ENCODE measurements at places on chromosomes 3 and 15.

DNA sequence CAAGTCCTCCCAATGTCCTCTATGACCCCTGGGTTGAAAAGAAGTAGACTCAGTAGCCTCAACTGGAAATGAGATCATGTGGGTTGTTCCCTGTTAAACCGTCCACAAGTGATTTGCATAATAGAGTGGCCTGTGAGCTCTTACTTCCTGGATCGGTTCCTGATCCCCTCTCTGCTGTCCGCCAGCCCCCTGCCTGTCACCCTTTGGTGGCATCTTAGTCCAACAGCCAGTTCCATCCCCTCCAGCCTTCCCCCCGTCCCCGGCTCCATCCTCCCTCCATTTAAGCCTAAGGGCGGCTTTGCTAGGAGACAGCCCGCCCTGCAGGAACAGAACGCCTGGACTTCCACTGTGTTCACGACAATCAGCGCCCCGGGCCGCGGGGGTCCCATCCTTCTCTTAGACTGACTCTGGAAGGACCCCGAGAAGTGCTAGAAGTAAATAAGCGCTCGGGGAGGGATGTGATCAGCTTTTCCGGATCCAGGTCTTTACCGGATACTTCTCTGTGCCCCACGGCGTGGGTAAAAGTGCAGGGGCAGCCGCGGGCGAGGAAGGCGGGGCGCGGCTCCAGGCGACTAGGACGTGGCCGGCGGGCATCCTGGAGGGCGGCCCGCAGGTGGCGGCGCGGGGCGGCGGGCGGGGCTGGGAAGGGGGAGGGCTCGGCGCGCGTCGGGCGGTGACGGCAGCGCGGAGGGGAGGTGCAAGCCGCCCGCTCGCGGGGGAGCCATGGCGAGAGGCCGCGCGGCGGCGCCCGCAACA, 51.2 kb upstream of the ULK4 start:
- DNase-seq = no peak

- DNase-seq = no peak
Observed at GRCh38 chr3:42527368-42527917, 25.0 kb downstream of the VIPR1 start.

- DNase-seq = no peak
Observed at GRCh38 chr3:122356402-122356801, 26.6 kb downstream of the MIX23 start.

GRCh38 chr3:60954048-60954447, 297.2 kb downstream of the FHIT start:
- no peak for DNase-seq

DNA sequence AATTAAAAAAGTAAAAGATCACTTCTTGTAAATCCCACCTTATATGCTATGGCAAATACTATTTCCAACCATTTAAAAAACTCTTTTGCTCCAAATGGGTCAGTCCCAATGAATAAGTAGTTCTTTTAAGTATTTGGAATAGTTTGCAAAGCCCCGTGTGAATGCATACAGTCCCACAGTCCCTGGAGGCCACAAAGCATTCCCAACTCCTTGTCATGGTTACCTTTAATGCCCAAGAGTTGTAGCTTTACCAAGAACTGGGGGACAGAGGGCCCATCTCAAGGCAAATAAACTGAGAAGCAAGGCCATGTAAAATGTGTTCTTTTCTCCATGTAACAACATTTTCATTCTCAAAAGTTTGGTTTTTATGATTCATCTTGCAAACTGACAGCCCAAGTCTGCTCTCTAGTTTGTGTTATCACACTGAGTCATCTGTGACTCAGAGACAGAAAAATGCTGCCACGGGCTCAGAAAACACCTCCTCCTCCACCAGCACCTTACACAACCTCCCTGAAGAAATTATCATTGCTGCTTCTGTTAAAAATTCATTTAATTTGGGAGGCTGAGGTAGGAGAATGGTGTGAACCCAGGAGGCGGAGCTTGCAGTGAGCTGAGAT, 336.2 kb downstream of the ERC2 start:
- peak; percentile 49 for DNase-seq

DNA sequence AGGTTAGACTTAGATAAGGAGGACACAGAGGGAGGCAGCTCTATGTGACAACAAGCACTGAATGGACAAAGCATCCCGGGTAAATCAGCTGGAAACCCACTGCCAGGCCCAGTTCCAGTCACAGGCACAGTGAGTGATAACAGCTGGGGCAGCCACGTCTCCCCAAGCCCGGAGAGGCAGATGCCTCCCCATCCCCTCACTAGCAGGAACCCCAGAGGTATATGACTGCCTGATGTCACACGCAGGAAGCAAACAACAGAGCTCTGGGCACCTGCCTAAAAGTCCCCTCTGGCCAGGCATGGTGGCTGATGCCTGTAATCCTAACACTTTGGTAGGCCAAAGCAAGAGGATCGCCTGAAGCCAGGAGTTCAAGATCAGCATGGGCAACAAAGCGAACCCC, 18.2 kb downstream of the C15orf62 start:
- no peak for DNase-seq

- DNase-seq = no peak
Observed at GRCh38 chr15:86044981-86045380, 34.7 kb upstream of the AGBL1 start.

- no peak for DNase-seq
Observed at GRCh38 chr3:127156338-127157050, 36.4 kb upstream of the PRR23E start.
